Pancreas (tissue), 10 donors: ENCODE measurements at places on chromosomes 11 and 22.

DNA sequence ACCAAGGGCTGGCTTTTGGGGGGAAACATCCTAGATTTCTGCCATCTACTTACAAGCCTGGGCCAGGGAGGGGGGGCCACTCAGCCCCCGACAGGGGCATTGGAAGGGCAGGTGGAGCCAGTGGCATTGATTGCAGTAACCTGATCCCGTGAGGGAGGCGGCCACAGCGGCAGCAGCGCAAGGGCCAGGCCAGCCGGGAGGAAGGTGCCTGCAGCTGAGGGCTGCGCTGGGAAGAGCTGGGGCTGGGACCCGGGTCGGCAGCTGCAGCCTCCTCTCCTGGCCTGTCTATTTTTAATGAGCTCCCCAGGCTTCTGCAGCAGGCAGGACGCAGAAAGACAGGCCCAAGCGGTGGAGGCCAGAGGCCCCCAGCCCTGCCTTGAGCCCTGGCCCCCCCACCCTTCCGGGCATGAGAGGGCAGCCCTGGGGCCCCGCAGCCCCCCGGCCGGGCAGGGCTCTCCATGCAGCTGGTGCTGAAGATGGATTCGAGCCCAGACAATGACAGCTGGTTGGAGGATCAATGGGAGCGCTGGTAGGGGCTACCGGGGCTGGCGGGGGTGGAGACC lies 10.6 kb downstream of the FREY1 start:
- no peaks in the 10 kb centered on the region for H3K27me3 ChIP-seq
- DNase-seq = peak; percentile 70
- H3K4me1 ChIP-seq = peaks cover 7% of the 10 kb centered on the region
- no peak overlapping the region for H3K27ac ChIP-seq
- no peak overlapping the region for H3K4me3 ChIP-seq

- H3K36me3 ChIP-seq = no peaks in the 10 kb centered on the region
- H3K4me1 ChIP-seq = no peaks in the 10 kb centered on the region
- peak; percentile 81 for DNase-seq
- no peak overlapping the region for H3K4me3 ChIP-seq
- no peaks in the 10 kb centered on the region for H3K27me3 ChIP-seq
- H3K27ac ChIP-seq = no peak overlapping the region
These were observed 58.2 kb upstream of the THY1 start for GRCh38 chr11:119481021-119481666.

- no peak overlapping the region for H3K4me3 ChIP-seq
- H3K27ac ChIP-seq = no peak overlapping the region
- H3K36me3 ChIP-seq = no peaks in the 10 kb centered on the region
- H3K27me3 ChIP-seq = no peaks in the 10 kb centered on the region
These were observed 7.2 kb downstream of the KCNK7 start for GRCh38 chr11:65588199-65589054.

- DNase-seq = no peak
- no peaks in the 10 kb centered on the region for H3K27me3 ChIP-seq
- no peak overlapping the region for H3K27ac ChIP-seq
- no peaks in the 10 kb centered on the region for H3K4me1 ChIP-seq
- no peak overlapping the region for H3K4me3 ChIP-seq
These were observed 227.0 kb upstream of the POU2AF2 start for GRCh38 chr11:111018566-111018965.

DNA sequence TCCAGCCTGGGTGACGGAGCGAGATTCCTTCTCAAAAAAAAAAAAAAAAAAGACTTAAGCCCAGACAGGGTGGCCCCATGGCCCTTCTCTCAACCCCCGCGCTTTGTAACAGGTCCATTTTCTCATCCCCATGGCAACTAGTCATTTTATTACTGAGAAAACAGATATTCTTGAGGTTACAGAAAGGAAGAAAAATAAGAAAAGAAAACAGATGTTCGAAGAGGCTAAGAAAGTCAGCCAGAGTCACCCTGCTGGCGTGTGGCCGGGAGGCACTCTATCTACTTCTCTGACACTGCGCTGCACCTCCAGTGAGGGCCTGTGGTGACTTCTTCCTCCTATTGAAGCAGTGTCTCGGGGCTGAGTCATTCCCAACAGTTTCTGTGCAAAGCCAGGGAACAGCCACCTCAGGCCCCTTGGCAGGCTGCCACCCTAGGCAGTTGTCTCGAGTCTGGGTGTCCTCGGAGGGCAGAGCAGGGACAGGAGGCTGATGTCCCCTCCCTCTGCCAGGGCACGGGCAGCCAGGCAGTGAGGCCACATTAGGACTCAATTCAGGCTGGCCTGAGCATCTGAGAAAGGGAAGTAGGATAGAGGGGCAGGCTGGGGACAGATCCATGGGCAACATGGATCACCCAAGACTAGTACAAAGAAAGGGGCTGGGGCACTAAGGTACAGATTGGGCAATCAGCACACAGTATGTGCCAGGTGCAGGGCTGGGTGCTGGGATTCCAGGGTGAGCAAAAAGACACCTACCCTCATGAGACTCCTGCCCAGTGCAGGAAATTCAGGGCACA lies 16.4 kb upstream of the SYVN1 start:
- H3K4me1 ChIP-seq = peaks cover 13% of the 10 kb centered on the region
- no peak overlapping the region for H3K4me3 ChIP-seq
- H3K36me3 ChIP-seq = no peaks in the 10 kb centered on the region
- no peaks in the 10 kb centered on the region for H3K27me3 ChIP-seq
- peak; percentile 89 for DNase-seq

DNA sequence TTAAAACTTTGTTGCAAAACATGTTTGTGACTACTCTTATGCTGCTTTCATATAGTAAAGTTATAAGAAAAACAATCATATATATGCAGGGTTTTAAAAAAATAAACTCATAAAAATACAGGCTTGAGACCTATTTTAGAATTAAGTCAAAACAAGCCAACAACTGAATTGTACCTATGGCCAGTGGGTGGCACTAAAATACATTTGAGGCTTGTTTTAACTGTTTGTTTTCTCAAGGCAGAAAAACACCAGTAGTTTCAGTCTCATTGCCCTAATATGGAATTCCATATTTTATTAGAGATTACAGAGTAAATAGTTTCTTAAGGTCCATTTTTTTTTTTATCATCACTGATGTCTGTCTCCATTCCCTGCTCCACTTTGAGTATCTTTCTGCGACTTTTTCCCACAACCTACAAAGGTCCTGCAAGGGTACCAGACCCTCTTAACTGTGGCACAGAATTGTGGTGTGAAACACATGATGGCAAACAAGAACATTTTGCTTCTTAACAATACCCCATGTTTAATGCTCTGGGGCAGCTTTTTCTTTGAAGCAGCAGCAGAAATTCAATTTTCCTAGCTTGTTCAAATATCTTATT lies 8.5 kb upstream of the CCDC89 start:
- H3K27ac ChIP-seq = no peak overlapping the region
- H3K27me3 ChIP-seq = no peaks in the 10 kb centered on the region

- no peaks in the 10 kb centered on the region for H3K36me3 ChIP-seq
- no peak overlapping the region for H3K27ac ChIP-seq
- DNase-seq = no peak
- no peaks in the 10 kb centered on the region for H3K27me3 ChIP-seq
- no peaks in the 10 kb centered on the region for H3K4me1 ChIP-seq
These were observed 11.9 kb downstream of the OR4C6 start for GRCh38 chr11:55673860-55674259.

DNA sequence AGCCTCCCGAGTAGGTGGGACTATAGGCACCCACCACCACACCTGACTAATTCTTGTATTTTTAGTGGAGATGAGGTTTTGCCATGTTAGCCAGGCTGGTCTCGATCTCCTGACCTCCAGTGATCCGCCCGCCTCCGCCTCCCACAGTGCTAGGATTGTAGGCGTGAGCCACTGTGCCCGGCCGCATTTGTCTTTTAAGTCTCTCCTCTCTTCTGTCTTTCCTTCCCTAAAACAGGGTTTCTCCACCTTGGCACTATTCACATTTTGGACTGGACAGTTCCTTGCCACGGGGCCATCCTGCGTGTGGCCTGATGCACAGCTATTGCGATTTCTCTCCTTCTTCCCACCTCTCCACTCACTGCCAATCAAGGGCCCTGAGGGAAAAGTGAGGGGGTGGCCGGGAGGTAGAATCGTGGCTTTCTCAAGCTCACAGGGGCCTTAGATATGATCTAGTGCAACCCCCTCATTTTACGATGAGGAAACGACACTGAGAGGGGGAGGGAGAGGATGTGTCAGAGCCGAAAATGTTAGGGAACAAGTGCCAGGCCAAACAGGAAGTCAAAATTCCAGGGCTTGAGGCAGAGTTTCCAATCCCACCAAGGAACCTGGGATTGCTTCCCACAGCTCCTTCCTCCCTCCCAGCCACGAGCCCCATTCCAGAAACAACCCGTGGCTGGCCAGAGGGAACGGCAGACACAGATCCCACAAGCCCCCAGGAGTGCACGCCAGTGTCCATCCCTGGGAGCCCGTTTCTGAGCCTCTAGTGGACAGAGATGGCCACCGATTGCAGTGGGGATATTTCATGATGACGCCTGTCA lies 21.2 kb downstream of the SCGB1A1 start:
- no peak overlapping the region for H3K4me3 ChIP-seq
- peaks cover 2% of the 10 kb centered on the region for H3K4me1 ChIP-seq
- no peaks in the 10 kb centered on the region for H3K27me3 ChIP-seq
- no peak overlapping the region for H3K27ac ChIP-seq

DNA sequence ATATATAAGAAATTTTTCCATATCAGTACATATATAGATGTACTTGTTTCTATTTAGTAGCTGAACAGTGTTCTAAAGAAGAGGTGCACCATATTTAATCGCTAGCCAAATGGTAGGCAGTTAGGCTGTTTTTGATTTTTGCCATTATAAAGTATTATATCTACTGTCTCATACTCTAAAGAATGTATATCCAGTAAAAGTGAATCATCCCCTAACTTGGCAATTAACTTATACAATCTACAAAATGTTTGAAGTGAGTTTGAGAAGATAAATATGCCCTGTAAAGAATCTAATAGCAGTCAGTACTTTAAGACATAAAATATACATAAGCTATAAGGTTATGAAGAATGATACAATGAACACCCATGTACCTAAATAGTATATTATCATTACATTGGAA lies 291.5 kb downstream of the SWAP70 start:
- H3K27ac ChIP-seq = no peak overlapping the region
- H3K4me3 ChIP-seq = no peak overlapping the region
- H3K27me3 ChIP-seq = no peaks in the 10 kb centered on the region

GRCh38 chr22:50564289-50564688 lies 1.6 kb upstream of the SYCE3 start:
- H3K27me3 ChIP-seq = no peaks in the 10 kb centered on the region
- no peak overlapping the region for H3K27ac ChIP-seq
- no peak overlapping the region for H3K4me3 ChIP-seq
- DNase-seq = no peak

DNA sequence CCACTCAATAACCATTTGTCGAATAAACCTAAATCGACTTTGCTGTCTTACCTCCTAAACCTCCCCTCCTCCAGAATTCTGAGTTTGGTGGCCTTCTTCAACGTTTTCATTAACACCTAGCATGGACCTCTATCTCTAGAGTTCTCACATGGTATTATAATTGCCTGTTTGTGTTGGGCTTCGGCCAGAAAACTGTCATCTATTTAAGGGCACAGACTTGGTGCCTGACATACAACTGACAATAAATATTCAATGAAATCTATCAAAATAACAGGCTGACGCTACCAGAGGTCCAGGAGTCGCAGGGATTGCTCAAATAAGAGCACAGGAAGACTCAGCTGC lies 687 bp downstream of the ALKBH8 start:
- H3K27me3 ChIP-seq = no peaks in the 10 kb centered on the region
- DNase-seq = no peak
- peak overlapping the region; percentile 83 for H3K4me3 ChIP-seq

DNA sequence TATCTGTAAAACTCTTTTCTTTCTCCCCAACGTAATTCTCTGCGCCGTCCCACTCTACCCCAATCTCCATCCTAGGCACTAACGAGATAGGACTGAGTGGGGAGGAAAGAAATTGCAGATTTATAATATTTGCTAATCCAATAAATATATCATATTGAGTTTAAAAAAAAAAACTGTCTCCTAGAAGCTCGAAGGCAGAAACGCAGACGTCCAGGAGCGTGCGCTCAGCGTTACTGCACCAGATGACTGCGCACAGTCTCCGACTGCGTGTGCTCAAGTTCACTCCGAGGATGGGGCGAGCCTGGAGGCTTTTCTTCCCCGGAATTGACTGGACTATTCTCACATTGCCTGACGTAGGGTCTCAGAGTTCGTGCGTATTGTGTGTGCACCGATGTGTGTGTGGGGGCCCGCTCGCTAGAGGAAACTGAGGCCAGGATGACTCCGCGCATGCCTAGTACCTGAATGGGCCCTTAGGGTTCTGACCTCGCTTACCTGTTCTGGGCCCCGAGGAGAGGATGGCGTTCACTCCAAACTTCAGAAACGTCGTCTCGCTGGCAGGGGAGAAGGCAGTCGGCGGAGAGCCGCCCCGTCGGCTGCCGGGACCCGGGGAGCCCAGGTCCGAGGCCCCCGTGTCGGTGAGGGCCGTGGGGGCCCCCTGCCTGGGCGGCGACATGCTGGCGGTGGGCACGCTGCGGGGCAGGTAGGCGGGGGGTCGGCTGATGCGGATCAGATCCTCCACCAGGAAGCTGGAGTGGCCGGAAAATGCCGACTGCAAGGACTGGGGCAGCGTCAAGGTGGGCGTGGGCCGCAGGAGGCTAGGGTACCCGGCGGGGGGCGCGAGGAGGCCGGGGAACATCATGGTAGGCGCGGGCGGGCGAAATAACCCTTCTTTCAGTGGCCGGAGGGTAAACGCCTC lies 551 bp downstream of the DBX1 start:
- no peaks in the 10 kb centered on the region for H3K36me3 ChIP-seq
- no peak overlapping the region for H3K27ac ChIP-seq
- peaks cover 4% of the 10 kb centered on the region for H3K4me1 ChIP-seq
- no peak overlapping the region for H3K4me3 ChIP-seq
- no peak for DNase-seq

GRCh38 chr11:83036701-83037100 lies 35.0 kb downstream of the RAB30 start:
- no peak for DNase-seq
- H3K27me3 ChIP-seq = no peaks in the 10 kb centered on the region
- H3K4me3 ChIP-seq = no peak overlapping the region
- H3K4me1 ChIP-seq = peaks cover 21% of the 10 kb centered on the region
- H3K36me3 ChIP-seq = no peaks in the 10 kb centered on the region

DNA sequence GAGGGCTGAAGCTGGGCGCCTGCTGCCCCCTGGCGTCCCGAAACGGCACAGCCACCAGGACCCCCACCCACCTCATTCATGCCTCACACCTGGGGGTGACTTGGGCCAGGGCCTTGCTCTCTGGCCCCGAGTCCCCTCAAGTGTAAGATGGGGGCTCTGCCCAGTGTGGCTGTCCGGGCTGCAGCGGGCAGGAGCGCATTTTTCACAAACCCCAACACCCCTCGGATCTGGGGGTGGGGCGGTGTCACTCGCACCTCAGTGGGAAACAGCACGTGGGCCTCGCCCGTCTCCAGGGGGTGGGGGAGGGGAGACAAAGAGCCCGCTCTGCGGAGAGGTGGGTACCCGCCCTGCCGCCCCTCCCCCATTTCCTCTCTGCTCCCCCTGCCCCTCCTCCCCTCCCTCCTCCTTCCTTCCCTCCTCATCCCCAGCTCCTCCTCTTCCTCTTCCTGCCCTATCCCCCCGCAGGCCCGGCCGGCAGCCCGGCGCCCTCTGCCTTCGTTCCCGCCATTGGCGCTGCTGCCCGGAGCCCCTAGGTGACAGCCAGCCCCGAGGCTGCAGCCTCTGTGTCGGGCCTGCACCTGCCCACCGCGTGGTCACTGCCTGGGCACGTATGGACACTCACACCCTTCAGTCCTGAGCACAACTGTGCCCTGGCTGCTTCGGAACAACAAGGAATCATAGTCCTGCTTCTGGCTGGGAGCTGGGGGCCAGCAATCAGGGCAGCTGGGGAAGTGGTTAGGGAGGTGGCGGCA lies 6.8 kb upstream of the CDKN1C start:
- H3K27me3 ChIP-seq = no peaks in the 10 kb centered on the region
- no peak overlapping the region for H3K4me3 ChIP-seq
- peaks cover 17% of the 10 kb centered on the region for H3K4me1 ChIP-seq
